DMS79 (cell line): ENCODE measurements at places on chromosomes 16 and 17.

DNA sequence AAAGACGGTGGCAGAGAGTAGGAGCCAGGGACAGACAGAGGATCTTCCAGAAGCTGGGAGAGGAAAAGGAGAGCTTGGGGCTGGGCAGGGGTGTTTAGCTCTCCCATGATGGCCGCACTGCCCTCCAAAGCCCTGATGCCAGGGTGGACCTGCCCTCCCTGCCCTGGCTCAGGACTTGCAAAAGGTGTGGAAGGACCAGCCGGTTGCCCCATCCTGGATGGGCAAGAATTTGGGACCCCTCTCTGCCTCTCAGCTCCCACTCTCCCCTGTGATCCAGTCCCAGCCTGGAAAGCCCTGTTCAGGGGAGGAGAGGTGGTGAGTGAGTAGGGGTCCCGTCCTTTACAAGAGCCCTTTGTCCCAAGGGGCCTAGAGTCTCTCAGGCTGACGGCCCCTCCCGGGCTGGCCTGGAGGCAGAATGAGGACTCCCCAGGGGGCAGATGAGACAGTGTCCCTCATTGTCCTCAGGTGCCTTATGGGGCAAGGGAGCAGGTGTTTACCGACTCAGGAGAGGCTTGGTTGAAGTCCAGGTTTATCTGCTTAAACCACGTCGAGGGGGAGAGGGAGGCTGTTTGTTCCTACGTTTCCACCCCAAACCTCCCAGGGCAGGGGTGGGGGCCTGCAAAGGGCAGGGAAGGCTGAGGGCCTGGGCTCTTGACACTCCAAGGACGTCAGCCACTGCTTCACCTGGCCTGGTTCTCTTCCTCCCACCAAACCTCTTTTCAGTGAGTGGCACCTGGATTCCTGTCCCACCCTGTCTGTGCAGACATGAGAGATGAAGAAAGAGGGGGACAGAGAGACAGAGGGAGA lies 19.3 kb upstream of the ITGA3 start:
- DNase-seq = peak; percentile 17

DNA sequence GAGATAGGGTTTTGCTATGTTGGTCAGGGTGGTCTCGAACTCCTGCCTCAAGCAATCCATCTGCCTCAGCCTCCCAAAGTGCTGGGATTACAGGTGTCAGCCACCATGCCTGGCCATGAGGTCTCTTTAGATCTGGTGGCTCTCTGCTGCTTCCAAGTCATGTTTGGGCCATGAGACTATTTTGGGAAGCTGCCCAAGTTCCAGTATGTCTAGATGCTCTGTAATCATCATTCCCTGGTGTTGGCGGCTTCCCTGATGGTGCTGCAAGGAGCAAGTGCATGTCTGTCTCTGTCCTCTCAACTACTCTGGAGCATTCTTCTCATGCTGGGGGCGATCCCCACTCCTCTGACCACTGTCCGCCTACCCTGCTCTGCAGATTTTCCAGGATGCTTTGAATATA lies 6.4 kb upstream of the ODF4 start:
- DNase-seq = no peak

- DNase-seq = no peak
Observed at GRCh38 chr16:2250652-2251295, 613 bp downstream of the ECI1 start.

GRCh38 chr17:58231641-58232040 lies 6.7 kb upstream of the LPO start:
- no peak for DNase-seq

DNA sequence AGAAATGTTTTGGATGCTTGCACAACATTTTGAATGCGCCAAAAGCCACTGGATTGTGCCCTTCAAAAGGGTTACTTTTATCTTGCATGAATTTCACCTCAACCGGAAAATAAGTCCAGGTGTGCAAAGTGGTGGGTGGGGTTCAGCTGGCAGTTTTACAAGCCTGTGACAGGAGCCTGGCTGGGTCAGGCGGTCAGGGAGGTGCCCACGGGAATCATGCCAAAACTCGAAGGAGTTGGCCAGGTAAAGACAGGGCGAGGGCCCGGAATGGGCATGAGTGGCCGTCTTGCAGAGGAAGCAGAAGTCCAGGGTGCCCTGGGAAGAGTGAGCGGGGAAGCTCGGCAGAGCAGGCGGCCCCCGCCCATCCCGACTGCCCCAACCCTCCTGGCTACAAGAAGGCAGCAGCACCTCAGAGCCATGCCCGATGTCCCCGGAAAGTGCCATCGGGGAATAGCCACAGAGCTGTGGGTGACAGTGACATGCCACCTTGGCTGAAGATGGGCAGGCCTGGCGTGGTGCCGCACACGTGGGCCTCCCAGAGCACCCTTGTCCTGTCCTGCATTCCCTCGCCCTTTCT lies 19.1 kb upstream of the CACNG1 start:
- DNase-seq = peak; percentile 2

GRCh38 chr16:81253141-81253540 lies 14.7 kb downstream of the BCO1 start:
- no peak for DNase-seq

DNA sequence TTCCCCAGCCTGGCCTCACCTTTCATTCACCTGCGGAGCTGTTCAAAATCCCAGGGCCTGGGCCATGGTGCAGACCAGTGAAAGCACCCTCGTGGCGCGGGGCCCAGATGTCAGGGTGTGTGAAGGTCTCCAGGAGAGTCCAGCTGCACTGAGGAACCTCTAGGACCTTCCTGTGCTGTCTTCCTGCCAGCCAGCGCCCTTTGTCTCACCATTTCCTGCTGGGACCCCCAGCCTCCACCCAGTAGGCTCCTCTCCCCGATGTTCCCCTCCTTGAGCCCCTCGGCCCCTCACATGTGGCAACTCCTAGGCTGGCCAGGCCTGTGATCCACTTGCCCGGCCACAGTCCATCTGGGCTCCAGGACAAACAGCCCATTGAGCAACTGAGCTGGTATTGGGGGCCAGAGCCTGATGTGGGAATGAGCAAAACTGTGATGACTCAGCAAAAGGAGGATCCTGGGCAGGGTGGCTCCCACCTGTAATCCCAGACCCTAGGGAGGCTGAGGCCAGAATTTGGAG lies 677 bp downstream of the SULT1A2 start:
- no peak for DNase-seq

DNA sequence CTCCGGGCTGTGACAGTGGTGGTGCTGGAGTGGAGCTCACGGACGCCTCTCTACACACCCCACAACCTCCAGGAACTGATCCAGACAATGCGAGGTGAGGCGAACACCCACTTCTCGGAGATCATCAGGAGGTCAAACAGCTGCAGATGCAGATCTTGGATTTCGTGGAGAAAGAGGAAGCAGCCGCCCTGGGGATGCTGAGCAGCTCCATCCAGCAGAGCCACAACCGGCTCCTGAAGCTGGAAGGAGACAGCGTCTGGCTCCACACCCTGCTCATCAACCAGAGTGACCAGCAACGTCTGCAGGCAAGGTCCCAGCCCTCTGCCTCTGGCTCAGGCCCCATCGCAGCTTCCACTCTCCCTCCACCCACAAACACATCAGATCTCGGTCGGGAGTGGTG lies 13.2 kb upstream of the SLC16A5 start:
- DNase-seq = no peak

GRCh38 chr16:61465285-61465684 lies 571.0 kb downstream of the CDH8 start:
- DNase-seq = no peak

GRCh38 chr16:9885467-9885866 lies 296.8 kb downstream of the GRIN2A start:
- DNase-seq = no peak

DNA sequence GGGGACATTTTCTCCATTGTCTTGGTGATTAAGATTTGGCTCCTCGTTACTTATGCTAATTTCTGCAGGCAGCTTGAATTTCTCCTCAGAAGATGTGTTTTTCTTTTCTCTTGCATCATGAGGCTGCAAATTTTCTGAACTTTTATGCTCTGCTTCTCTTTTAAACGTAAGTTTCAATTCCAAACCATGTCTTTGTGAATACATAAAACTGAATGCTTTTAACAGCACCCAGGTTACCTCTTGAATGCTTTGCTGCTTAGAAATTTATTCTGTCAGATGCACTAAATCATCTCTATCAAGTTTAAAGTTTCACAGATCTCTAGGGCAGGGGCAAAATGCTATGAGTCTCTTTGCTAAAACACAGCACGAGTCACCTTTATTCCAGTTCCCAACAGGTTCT lies 19.4 kb downstream of the ARHGAP44 start:
- DNase-seq = no peak

- no peak for DNase-seq
Observed at GRCh38 chr16:56866955-56867830, 2.2 kb downstream of the SLC12A3 start.

DNA sequence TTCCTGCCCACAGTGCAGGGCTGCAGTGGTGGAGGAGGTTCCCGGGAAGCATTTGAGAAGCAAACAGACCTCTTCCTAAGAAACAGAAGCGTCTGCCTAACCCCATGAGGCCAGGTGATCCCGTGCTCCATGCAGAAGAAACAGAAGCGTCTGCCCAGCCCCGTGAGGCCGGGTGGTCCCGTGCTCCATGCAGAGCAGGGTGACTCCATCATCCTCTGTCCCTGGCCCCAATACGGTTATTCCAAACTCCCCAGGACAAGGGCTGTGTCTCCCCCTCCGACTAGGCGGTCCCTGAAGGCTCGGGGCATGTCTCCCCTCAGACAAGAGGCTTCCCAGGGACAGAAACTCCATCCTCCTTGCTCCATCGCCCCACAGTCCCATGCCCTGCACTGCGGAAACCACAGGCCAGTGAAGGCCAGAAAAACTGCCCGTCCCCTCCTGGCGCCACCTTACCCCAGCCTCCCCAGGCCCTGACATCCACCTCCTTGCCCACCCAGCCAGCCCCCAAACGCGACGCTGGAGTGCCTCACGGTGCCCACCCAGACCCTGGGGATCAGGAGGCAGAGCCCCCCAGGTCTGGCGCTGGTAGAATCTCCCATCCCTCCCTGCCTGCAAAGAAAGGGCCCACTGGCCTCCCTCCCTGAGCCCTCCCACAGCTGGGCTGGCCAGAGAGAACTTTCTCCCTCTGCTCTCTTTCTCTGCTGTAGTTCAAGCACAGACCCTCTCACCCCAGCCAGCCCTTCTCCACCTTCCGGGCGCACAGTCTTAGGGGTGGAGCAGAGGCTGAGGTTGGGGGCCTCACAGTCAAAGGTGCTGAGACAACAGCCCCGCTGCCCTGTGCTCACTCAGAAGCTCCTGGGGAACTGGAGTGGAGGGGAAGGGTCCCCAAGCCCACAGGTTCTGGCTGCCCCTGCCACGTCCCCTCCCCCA lies 30.6 kb upstream of the KRT17 start:
- no peak for DNase-seq
